ENCODE measurements at places on chromosomes 5 and 9. TPM values are rescaled to one million over a fixed set of nuclear protein-coding genes. Genes with fewer than 3 reads are reported as not detected.

DNA sequence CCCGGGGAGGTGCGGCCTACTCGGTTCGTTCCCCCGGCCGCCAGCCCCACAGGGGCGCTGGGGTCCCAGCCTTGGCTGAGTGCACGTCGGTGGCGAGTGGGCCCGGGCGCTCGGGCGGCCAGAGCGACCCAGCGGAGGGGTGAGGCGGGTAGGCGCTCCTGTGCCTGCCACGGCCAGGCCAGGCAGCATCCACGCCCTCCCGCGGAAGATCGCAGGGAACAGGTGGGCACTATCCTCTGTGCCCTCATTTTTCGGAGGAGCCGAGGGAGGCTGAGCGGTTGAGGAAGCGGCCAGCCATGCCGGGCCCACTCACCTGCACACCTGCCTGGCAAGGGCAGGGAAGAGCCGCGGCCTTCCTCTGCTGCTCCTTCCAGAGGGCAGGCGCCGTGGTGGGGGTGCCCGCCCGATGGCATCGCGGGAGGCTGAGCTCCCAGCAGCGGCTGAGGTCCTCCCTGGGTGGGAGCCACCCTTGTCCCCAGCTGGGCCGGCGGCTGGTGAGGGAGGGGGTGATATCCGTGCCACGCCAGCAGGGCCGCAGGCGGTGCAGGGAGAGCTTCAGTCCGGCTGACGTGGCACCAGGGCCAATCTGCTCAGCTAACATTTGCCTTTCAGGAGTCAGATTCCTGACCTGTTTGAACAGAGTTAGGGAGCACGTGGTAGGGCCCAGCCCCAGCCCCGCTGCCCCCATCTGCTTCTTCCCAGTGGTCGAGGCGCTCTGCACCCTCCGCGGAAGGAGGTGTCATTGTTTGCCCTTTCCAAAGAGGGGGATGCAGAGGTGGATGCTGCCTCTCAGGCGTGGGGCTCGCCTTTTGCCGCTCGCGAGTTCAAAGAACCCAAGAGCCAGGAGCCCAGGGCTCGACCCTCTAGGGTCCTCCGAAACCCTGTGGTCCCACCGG, 1.6 kb upstream of the SEC16A start:
- peaks cover 4% of the 10 kb centered on the region for H3K27me3 ChIP-seq
- no peaks in the 10 kb centered on the region for H3K36me3 ChIP-seq
- peaks cover 25% of the 10 kb centered on the region for H3K4me1 ChIP-seq
- H3K27ac ChIP-seq = no peak overlapping the region
- no peak for DNase-seq
- H3K4me3 ChIP-seq = peak overlapping the region; percentile 75

DNA sequence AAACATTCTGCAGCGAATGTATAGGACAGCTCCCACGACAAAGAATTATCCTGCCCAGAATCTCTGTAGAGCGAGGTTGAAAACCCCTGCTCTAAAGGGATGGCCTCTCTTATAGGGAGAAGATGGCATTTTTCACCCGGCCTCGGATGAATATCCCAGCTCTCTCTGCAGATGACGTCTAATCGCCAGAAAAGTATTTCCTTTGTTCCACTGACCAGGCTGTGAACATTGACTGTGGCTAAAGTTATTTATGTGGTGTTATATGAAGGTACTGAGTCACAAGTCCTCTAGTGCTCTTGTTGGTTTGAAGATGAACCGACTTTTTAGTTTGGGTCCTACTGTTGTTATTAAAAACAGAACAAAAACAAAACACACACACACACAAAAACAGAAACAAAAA, 17.4 kb upstream of the RARS1 start:
- no peaks in the 10 kb centered on the region for H3K4me1 ChIP-seq
- no peaks in the 10 kb centered on the region for H3K27me3 ChIP-seq
- no peak overlapping the region for H3K27ac ChIP-seq
- no peaks in the 10 kb centered on the region for H3K36me3 ChIP-seq
- H3K4me3 ChIP-seq = no peak overlapping the region
- DNase-seq = no peak

Gene HARS2
- total RNA-seq = 65.1 TPM

DNA sequence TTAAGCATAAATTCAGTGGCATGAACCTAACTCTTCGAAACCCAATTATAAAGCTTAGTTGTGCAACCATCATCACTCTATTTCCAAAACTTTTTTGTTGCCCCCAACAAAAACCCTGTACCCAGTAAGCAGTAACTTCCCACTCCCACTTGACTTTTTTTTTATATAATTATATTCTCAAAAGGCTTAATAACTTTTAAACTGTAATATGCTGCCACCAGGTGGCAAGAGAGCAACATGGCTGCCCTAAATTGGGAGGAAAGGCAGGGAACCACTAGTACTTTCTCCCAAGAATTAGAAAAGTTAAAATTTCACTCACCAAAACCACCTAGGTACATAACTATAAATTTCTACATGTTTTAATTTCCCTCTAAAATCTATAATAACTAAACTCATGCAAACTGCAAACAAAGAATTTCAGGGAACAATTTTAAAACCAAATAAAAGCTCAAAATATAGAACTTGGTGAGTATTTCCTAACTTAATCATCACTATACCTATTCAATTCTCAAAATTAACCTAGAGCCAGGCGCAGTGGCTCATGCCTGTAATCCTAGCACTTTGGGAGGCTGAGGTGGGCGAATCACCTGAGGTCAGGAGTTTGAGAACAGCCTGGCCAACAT, 50.2 kb upstream of the RNF38 start:
- peak; percentile 40 for DNase-seq
- peaks cover under 1% of the 10 kb centered on the region for H3K36me3 ChIP-seq
- H3K27me3 ChIP-seq = no peaks in the 10 kb centered on the region

DNA sequence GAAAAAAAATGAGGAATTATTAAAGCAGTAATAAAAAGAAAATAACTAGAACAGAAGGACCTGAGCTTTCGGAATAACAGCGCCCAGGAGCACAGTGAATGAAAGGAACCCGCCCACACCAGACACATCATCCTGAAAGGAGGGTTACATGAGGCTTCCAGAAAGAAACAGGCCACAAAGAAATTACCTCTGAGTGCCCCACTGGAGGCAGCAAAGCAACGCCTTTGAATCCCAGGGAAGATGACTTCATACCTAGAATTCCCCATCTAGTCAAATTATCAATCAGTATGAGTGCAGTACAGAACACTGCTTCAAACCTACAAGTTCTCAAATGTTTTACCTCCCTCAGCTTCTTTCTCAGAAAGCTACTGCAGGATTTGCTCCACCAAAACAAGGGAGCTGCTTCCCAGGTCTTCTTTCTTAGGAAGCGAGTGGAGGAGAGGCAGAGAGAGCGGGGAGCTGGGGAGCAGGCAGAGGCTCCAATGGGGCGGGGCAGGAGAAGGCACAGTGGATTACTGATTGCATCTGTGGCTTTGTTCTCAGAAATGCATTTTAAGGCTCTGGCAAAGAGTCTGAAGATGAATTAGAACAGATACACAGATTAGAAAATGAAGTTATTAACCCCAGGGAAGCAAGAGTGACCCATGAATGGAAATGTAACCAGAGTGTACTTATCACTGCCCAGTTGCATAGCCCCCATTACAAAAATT, 87.1 kb downstream of the SEMA4D start:
- no peak for DNase-seq
- H3K36me3 ChIP-seq = no peaks in the 10 kb centered on the region
- no peaks in the 10 kb centered on the region for H3K27me3 ChIP-seq
- no peak overlapping the region for H3K27ac ChIP-seq
- no peak overlapping the region for H3K4me3 ChIP-seq
- H3K4me1 ChIP-seq = peaks cover 47% of the 10 kb centered on the region

GRCh38 chr5:36713541-36713940, 107.1 kb downstream of the SLC1A3 start:
- H3K36me3 ChIP-seq = peaks cover 27% of the 10 kb centered on the region
- no peaks in the 10 kb centered on the region for H3K27me3 ChIP-seq
- DNase-seq = no peak

GRCh38 chr5:57184322-57184721, 10.5 kb downstream of the GPBP1 start:
- H3K4me1 ChIP-seq = peaks cover 72% of the 10 kb centered on the region
- no peak for DNase-seq
- no peak overlapping the region for H3K27ac ChIP-seq
- no peaks in the 10 kb centered on the region for H3K27me3 ChIP-seq

Gene C5
- 10.4 TPM for total RNA-seq

- no peak overlapping the region for H3K4me3 ChIP-seq
- H3K27ac ChIP-seq = no peak overlapping the region
- no peaks in the 10 kb centered on the region for H3K4me1 ChIP-seq
- peaks cover 9% of the 10 kb centered on the region for H3K27me3 ChIP-seq
- DNase-seq = no peak
- no peaks in the 10 kb centered on the region for H3K36me3 ChIP-seq
Measured at GRCh38 chr9:127660886-127661741, 45.7 kb upstream of the CFAP157 start.

GRCh38 chr9:89742660-89743059, 137.8 kb downstream of the GADD45G start:
- no peaks in the 10 kb centered on the region for H3K27me3 ChIP-seq
- H3K36me3 ChIP-seq = no peaks in the 10 kb centered on the region
- no peak overlapping the region for H3K4me3 ChIP-seq
- H3K4me1 ChIP-seq = peaks cover 40% of the 10 kb centered on the region
- DNase-seq = no peak

GRCh38 chr5:7894439-7894838, 25.5 kb downstream of the MTRR start:
- no peaks in the 10 kb centered on the region for H3K4me1 ChIP-seq
- H3K36me3 ChIP-seq = peaks cover 17% of the 10 kb centered on the region
- no peak overlapping the region for H3K27ac ChIP-seq
- DNase-seq = no peak
- no peaks in the 10 kb centered on the region for H3K27me3 ChIP-seq

Gene C9orf152
- not detected for total RNA-seq

GRCh38 chr5:175113947-175114346, 330.0 kb downstream of the DRD1 start:
- DNase-seq = no peak
- H3K27me3 ChIP-seq = no peaks in the 10 kb centered on the region
- no peaks in the 10 kb centered on the region for H3K36me3 ChIP-seq
- H3K4me3 ChIP-seq = no peak overlapping the region
- no peaks in the 10 kb centered on the region for H3K4me1 ChIP-seq

GRCh38 chr9:112051812-112052211, 123.3 kb downstream of the SUSD1 start:
- H3K4me3 ChIP-seq = no peak overlapping the region
- H3K27me3 ChIP-seq = no peaks in the 10 kb centered on the region
- H3K36me3 ChIP-seq = no peaks in the 10 kb centered on the region
- DNase-seq = peak; percentile 49

GRCh38 chr9:96554326-96554725, 65.3 kb downstream of the CDC14B start:
- no peaks in the 10 kb centered on the region for H3K27me3 ChIP-seq
- H3K36me3 ChIP-seq = peaks cover 2% of the 10 kb centered on the region
- H3K4me3 ChIP-seq = no peak overlapping the region
- DNase-seq = no peak
- H3K27ac ChIP-seq = no peak overlapping the region
- H3K4me1 ChIP-seq = no peaks in the 10 kb centered on the region

- H3K36me3 ChIP-seq = peaks cover 10% of the 10 kb centered on the region
- no peak overlapping the region for H3K27ac ChIP-seq
- no peak overlapping the region for H3K4me3 ChIP-seq
- no peaks in the 10 kb centered on the region for H3K4me1 ChIP-seq
Measured at GRCh38 chr9:111645806-111646205, 14.7 kb downstream of the DNAJC25 start.

Gene NMUR2
- not detected for total RNA-seq

DNA sequence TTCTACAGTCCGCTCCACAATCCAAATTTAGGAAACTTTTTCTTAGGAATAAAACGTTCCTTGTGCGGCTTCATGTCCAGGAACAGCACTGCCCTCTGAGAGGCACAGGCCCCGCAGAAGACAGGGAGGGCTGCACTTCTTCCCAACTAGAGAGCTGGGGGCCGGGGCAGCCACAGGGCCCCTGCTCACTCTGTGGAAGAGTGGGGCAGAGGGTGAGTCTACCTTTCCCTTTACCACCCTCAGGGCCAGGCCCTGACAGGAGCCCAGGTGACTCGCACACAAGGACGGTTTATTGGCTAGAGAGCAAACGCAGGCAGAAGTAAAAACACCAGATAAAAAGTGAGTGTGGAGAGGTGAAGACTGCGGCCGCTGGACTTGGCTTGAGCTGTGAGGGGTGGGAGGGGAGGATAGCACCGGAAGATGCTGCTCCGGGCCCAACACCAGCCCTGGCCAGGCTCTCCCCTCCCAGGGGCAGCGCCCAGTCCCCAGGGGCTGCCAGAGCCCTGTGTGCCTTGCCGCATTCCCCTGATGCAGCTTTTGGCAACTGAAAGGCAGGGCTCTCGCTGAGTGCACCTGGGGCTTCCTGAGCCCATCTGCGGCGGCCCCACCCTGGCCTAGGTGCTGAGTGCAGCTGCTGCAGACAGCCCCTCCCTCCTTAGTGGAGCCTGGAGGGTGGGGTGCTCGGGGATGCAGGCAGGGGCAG, 20.2 kb downstream of the SH3GLB2 start:
- H3K27ac ChIP-seq = no peak overlapping the region
- no peaks in the 10 kb centered on the region for H3K27me3 ChIP-seq
- H3K36me3 ChIP-seq = peaks cover 65% of the 10 kb centered on the region
- H3K4me1 ChIP-seq = no peaks in the 10 kb centered on the region
- DNase-seq = peak; percentile 6
- H3K4me3 ChIP-seq = no peak overlapping the region

Gene CYLC2
- not detected for total RNA-seq

DNA sequence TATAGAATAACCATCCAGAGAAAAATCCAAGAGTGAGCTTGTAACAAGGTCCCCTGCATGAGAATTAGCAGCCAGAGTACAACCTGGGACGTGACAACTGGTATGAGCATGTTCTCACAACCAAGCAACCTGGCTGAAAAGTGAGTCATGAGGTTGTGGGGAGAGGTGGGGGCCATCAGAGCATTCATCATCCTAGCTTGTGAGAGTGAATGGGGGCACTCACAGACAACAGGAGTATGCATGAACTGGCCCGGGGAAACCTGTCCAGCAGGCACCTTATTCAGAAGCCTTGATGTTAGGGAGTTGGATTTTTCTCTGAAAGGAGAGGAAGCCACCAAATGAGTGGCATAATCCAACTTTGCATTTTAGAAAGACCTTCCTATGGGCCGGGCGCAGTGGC, 113.0 kb downstream of the FRMD3 start:
- no peak overlapping the region for H3K4me3 ChIP-seq
- H3K4me1 ChIP-seq = no peaks in the 10 kb centered on the region
- H3K27me3 ChIP-seq = no peaks in the 10 kb centered on the region

Gene EDIL3
- total RNA-seq = not detected

GRCh38 chr9:112348257-112349007, 15.0 kb upstream of the PTBP3 start:
- peaks cover 5% of the 10 kb centered on the region for H3K4me1 ChIP-seq
- no peak overlapping the region for H3K27ac ChIP-seq
- no peaks in the 10 kb centered on the region for H3K27me3 ChIP-seq
- DNase-seq = peak; percentile 74
